Stimulated activated CD4-positive, alpha-beta T cell treated with anti-CD3 and anti-CD28 coated beads, Interleukin-1b, Interleukin-23, amount 100 ng/mL, for 1 hour (primary cell): ENCODE measurements at places on chromosomes 12 and 14.

- DNase-seq = no peak
These were observed 585 bp upstream of the TEAD4 start for GRCh38 chr12:2958432-2959191.

GRCh38 chr12:71158361-71158882, 623 bp upstream of the TSPAN8 start:
- DNase-seq = no peak

DNA sequence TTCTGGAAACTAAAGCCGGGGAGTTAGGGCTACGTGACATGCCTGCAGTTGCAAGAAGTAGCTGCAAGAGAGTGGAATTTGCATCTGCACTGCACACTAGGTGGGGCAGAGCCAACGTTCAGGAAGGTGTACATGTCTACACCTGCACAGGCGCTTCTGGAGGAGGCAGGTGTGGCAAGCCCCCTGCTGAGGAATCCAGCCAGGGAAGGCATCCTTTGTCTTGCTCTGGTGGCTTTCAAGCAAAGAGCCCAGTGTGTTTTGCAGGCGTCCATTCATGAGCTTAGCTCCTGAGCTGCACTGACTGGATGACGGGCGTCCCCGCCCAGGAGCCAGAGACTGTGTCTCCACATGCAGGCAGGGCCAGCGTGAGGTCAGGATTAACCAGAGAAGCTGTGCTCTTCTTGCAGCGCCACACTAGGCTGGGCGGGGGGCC, 116.3 kb downstream of the ZFP36L1 start:
- no peak for DNase-seq

DNA sequence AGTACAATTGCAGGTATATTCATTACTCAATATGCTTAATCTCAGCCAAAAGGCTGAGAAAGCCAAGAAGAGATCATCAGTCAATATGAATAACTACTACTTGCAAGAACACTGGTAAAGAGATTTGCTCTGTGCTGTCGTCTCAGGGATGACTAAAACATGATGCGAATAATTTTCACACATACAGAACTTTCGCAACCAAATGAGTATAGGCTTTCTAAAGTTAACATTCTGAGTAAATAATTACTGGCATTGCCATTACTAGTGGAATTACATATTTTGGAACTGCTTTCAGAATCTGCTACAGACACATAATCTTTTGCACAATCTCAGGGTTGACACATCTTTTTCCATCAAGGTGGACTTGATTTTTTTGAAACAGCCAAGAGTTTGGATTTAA, 24.7 kb downstream of the NCKAP1L start:
- DNase-seq = no peak

DNA sequence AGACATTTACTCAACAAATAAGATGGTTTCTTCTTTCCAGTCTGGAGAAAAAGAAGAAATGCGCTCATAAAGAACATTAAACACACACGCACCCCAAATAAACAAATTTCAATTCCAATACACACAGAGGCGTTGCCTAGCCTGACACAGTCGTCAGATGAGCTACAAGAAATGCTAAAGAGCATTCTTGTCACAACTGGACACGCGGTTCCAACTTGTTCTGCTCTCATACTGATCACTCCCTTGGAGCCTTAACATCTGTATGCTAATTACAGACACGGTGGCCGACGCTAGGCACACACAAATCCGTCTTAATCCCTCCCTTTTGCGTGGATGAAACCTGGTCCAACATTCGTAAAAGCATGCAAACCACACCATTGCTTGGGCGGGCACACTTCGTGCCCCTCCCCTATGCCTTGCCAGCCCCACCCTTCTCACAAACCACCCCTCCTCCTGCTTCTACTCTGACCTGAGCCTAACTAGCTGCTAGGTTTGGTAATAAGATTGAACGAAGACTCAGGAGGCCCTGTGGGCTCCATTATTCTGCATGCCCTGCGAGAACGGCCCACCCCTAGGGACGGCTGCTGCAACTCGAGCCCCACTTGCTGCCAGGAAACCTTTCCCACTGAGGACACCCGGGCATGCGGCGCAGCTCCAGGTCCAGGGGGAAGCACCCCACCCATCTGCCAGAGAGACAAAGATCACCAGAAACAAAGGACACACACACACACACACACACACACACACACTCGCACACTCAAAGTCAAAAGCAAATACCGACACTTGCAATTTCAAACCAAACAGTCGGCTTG, 1.2 kb downstream of the KCNK10 start:
- DNase-seq = no peak

GRCh38 chr14:76948213-76948947, 80.1 kb downstream of the IRF2BPL start:
- DNase-seq = no peak

DNA sequence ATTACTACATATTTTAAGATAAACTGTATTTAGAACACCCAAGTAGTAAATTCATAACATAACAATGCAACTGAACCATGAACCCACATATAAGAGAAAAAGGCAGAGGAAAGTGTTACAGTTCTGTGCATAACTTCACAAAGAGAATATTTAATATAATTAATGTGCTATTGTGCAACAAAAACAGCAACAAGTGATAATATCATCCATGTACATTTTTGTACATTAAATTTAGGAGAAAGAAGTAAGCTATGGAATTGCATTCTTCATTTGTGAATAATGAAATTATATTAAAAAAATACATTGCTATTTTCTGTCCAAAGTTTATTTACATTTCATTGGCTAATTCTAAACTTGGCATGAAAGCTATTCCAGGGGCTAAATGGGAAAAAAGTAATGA, 72.6 kb downstream of the PLEKHG7 start:
- no peak for DNase-seq

DNA sequence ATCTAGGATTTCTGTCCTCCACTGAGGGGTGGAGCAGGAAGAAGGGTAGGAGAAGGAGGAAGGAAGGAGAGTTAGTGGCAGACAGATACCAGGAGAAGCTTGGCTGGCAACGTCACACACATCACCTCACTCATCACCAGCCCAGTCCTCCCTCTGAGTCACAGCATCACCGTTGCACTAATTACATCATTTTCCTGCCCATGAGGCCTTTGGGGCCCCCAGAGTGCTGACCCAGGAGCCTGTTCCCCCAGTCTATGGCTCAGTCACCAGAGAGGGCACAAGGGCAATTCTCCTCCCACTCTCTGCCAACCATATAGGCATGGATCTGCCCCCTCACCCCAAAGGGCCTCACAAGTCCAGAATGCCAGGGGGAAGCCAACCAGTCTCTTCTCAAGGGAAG, 4.6 kb downstream of the RND1 start:
- DNase-seq = no peak

DNA sequence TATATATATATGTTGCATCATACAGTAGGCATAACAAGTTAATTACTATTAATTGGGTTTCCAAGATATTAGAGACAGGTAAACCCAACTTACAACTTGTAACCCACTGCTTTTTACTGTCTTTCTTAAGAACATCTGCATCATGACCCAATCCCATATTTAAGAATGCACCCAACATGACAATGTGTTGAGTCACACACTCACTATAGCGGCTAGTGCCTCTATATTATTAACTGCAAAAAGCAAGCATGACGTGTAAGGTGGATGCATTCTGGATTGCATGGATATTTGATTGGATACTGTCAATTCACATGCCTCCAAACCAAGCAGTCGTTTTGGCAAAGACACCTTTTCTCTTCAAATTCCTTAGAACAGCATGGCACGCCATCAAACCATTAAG, 68.2 kb downstream of the KSR2 start:
- DNase-seq = no peak

- DNase-seq = no peak
These were observed at the start of gene BCL2L14 for GRCh38 chr12:12070674-12071656. BCL2L14 (plus strand) TSS chr12:12070939; CDS start chr12:12079306, 8,367 bp downstream.

DNA sequence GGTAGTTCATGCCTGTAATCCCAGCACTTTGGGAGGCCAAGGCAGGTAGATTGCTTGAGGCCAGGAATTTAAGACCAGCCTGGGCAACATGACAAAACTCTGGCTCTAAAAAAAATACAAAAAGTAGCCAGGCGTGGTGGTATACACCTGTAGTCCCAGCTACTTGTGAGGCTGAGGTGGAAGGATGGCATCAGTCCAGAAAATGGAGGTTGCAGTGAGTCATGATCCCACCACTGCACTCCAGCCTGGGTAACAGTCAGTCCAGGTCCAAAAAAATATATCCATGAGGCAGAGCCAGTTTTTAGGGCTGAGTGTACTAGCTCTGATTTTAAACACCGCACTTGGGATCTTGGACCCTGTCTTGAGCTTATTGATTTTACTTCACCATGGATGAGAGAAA, 30.6 kb upstream of the FICD start:
- DNase-seq = no peak

- DNase-seq = no peak
These were observed 351.0 kb downstream of the NAV3 start for GRCh38 chr12:78181544-78182162.

DNA sequence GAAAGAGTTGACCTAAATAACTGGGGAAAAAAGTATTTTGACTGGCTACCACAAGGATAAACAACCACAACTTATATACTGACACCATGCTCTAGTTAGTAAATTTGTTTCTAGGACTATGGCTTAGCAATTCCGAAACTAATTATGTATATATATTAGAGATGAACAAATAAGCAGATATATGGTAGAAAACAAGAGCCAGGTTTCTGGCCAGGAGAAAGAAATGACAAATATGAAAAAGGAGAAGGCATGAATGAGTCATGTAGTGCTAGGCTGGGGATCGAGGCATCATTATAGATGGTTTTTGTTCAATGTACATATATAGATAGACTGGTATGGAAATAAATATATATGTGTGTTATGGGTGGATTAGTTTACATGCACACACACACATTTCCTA, 5.5 kb upstream of the LRRC74A start:
- DNase-seq = no peak
